ENCODE measurements at places on chromosomes 1 and 21.

DNA sequence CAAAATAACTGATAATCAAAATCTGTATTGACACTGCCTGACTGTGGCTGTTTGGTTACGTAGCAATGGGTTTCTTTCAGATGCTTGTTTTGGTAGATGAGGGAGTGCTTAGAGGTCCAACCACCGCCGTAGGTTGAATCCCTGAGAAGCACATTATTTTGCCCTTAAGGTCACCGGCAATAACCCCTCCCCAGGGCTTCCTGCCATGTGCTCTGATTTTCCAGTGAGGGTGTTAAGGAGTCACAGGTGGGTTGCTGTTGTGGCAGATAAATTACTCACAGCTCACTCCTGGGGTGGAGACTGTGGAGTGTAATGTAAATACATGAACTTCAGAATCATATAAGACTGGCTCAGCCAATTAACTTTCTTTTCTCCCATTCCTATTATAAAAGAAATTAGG is 81.5 kb upstream of the ZP4 start:
- no peak for DNase-seq

DNA sequence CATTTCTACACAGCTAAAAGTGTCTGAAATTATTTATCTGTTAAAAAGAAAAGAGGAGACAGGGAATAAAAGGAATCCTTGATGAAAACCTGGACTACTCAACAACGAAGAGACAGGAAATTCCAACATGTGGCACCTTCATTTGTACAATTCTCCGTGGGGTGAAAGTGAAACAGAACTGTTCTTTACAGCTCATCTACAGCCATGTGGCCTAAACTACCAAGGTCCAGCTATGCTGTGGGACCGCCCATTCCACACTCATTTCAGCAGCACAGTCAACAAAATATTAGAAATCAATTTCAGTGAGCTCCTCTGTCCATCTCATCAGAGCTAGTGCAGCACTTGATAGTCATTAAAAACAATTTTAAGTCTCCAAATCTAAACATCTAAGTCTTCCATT is 44.0 kb downstream of the UBR4 start:
- peak; percentile 10 for DNase-seq

DNA sequence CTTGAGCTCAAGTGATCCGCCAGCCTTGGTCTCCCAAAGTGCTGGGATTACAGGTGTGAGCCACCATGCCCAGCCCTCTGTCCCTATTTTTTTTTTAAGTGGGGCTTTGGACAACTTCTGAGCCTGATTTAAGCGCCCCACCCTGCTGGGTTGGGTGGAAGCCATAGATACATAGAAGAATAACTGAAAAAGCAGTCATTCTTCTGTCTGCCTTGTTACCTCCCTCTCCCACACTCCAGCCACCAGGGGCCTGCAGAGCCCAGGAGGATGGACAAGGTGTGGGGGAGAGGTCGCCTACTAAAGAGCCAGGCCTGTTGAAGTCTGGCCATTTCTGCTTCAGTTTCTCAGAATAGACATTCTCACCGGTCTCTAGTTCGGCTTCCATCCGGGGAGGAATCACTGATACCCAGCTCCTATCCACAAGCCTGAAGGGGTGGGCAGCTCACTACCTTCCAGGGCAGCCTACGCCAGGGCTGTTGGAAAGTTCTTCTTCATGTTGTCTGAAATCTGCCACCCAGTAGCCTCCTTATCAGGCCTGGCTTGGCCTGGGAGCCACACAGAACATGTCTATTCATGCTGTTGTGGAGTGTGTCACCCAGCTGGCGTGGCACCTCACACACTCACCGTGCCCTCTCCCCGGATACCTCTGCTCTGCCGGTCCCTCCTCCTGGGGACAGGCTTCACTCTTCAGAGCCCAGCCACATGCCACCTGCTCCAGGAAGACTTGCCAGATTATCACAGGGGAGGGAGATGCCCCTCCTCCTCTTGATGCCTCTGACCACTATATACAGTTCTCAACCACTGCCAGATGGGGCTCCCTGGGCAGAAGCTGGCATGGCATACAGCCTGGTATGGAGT is 27.7 kb downstream of the KNCN start:
- DNase-seq, result no peak

- no peak for DNase-seq
Measured at GRCh38 chr1:203121186-203122015, 6.1 kb upstream of the ADORA1 start.

DNA sequence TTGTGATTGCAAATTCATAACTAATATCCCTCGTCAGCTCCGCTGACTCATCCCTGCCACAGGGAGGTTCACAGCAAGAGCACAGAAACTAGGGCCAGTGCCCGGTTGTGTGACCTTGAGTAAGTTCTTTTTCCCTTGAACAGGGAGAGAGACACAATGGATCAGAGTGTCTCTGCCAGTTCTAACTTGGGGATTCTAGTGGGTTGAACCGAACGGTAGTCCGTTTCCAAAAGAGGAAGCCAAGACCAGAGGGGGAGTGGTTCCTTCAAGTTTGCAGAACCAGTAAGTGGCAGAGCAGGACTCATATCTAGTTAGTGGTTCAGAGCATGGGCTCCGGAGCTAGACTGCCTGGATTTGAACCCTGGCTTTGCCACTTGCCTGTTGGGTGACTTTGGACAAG is 4.9 kb upstream of the SHISA4 start:
- peak; percentile 67 for DNase-seq

DNA sequence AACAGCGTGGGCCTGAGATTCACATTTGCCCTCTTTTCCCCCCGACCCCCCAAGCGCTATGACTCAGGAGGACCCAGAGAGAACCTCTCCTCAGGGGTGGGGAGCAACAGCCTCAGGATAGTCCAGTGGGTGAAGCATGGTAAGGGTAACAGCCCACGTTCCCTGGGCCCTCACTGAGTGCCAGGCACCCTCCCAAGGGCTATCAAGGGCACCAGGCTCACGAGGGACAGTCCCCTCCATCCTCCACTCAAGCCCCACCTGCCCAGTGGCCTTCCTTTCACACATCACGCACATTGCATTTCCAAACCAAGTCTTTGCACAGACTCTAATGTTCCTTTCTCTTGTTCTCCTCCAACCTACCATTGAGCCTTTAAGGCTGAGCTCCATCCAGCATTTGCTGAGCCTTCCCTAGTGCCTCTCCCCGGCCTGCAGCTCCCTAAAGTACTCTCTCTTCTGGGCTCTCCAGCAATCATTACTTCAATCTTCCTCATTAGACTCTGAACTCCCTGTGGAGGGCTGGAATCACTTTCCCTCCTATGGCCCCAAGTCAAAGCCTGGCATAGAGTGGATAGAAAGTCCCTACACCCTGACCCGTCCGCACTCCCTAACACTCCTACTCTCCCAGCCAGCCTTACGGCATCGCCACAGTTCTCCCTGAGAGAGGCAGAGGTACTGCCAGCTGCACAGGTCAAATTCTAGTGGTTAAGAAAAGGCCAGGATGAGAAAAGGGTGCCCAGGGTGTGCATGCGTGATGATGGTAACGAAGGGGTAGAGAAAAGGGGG is 1.0 kb downstream of the AKR7A2 start:
- no peak for DNase-seq

DNA sequence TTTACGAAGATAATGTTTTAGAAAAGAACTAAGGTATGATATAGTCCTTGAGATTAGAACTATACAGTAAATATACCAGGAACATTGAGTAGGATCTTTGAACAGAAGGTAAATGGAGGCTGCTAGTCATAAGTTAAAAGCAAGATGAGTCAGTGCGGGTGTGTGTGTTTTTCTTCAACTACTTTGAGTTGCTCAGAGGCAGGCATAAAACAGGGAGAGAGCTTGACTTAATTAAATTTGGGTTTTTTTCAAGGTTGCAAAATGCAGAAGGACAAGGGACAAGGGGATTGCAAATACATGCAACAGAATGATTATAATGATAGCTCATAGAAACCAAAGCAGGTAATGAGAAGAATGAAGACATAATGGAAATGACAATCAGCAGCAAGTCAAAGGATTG is 815.1 kb downstream of the NCAM2 start:
- peak; percentile 3 for DNase-seq

DNA sequence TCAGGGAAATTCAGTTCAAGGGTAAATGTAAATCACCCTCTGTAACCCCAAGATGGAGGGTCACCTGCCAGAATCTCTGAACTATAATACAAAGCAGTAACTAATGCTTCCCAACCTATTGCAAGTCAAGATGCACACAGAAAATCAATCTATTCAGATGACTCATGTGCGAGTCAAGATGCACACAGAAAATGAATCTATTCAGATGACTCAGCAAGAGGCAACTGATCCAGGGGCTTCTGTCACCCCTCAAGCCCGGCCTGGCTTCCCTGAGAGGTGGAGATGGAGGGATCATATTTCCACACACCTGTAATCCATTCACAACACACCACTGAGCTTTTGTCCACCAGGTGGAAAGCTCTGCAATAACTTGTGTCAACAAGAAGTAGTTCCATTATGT is 17.4 kb upstream of the HIVEP3 start:
- DNase-seq, result peak; percentile 74

GRCh38 chr1:3530926-3531818 is 76.7 kb downstream of the ARHGEF16 start:
- peak; percentile 8 for DNase-seq

GRCh38 chr21:41851090-41851790 is 27.9 kb downstream of the PRDM15 start:
- DNase-seq, result no peak

DNA sequence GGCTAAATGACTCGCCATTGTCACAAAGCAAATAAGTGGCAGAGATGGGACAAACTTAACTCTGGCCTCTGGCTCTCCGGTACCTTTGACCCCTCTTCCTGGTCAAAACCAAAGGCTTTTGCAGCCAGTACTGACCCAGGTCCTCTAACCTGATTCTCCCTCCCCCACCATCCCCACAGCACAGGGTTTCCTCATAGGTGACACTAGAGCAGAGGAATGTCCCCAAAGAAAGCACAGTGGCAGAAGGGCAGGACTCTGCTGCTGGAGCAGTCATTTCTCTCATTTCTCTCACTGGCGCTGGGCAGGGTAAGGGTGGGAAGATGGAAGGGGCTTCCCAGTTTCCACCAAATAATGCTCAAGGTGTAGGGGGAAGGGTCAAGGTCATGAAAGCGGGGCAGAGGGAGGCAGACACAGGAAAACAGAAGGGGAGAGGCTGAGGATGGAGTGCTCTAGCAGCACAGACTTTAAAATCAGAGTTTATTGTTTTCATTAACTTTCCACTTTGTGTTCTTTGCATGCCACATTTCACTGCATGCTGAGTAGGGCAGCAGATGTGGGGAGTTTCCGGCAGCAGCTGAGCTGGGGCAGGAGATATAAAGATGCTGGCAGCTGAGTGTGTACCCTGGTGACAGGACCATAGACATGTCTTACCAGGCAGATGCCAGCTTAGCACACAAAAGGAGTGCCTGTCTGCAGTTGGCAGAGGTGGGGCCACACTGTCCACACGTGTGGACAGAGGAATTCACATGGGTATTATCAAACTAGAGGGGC is 80.5 kb downstream of the FAM78B start:
- DNase-seq, result no peak

GRCh38 chr1:235942625-235942934 is 75.9 kb upstream of the LYST start:
- DNase-seq, result no peak

GRCh38 chr1:175842550-175842949 is 99.2 kb upstream of the TNR start:
- no peak for DNase-seq

DNA sequence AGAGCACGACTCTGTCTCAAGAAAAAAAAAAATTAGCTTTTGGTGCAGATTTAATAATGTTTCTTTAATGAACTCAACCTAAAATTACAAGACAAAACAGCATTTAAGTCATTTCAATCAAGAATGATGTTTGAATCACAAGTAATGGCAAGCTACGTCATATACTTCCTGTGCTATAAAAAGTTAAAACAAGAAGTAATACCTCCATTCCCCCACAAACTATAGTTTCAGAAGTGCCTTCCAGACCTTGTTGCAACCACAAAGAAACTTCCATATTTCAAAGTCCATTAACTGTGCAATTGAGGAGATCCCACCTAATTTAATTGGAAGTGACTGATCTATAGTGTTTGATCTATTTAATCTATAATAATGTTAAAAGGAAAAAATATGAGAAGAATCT is 15.1 kb downstream of the NRDC start:
- DNase-seq, result no peak

DNA sequence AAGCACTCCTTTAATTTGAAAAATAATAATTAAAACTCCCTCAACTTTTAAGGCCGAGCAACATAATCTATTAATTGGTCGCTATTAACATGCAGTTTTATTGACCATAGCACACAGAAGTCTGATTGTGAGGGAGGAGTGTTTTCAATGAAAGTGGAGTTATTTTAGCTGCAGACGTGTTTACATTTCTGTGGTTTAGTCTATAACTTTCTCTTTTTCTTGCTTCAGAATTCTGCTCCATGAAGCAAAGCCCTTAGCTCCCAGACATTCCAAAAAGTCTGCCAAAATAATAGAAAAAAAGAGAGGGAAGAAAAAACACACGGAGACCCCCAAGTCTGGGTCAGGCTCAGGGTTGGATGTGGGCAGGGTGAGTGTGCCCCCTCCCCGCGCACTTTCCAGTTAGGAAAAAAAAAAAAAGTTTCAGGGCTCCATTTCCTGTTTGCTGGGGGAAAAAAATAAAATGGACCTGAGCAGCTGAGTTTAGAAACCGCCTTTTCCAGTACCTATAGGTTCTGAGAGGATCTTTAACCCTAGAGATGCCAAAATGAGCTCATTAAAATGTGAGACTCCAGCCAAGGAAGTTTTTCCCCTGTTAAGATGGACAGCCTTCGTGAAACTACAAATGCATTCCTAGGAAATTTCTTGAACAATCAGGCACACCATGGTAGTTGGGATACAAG is 143.7 kb upstream of the ETS2 start:
- DNase-seq, result peak; percentile 28

- DNase-seq, result peak; percentile 20
Measured at GRCh38 chr1:178725466-178726086, 532 bp downstream of the RALGPS2 start.

GRCh38 chr1:57012315-57012714 is 46.5 kb upstream of the C8B start:
- DNase-seq, result no peak

- DNase-seq, result peak; percentile 10
Measured at GRCh38 chr1:175385316-175385715, 192.7 kb upstream of the KIAA0040 start.

DNA sequence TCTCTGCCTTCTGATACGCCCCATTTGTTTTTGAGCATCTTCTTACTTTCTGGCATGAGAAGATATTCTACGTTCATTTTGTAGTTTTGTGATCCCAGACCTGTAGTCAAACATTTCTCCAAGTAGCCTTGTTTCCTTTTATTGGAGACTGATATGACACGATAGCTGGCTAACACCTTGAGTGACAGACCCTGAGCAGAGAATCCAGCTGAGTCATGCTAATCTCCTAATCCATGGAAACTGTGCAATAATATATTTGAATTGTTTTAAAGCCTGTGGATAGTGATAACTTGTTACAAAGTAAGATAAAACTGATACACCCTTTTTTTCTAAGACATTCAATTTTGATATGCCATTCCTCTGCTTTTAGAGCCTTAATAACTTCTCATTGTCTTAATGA is 1.2 kb upstream of the IFI44L start:
- no peak for DNase-seq

GRCh38 chr21:34802180-34802899 is 133.5 kb downstream of the CLIC6 start:
- DNase-seq, result peak; percentile 55

- DNase-seq, result no peak
Measured at GRCh38 chr1:56404066-56404465, 175.3 kb downstream of the PLPP3 start.
